NCI-H1048 (cell line): ENCODE measurements at places on chromosomes 6 and 20.

DNA sequence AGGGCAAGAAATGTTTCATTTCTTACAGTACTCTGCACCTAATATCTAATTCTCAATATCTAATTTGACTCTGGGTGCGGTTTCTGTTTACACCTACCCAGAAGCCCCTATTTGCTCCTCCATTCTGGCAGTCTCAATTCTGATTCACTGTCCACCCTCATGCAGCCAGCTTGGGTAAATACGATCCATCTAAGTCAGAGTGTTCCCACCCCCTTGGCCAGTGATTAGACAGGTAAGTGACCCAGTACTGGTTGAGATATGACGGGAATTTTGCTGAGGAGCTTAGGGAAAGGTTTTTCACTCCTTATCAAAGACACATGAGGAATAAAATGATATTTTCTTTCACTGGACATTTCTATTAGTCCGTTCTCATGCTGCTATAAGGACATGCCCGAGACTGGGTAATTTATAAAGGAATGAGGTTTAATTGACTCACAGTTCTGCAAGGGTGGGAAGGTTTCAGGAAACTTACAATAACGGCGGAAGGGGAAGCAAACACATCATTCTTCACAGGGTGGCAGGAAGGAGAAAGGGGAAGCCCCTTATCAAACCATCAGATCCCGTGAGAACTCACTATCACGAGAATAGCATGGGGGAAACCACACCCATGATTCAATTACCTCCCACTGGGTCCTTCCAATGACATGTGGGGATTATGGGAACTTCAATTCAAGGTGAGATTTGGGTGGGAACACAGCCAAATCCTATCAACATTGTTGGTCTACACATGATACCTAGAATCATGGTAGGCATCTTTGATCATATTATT, 29.4 kb downstream of the GLO1 start:
- no peak for DNase-seq

DNA sequence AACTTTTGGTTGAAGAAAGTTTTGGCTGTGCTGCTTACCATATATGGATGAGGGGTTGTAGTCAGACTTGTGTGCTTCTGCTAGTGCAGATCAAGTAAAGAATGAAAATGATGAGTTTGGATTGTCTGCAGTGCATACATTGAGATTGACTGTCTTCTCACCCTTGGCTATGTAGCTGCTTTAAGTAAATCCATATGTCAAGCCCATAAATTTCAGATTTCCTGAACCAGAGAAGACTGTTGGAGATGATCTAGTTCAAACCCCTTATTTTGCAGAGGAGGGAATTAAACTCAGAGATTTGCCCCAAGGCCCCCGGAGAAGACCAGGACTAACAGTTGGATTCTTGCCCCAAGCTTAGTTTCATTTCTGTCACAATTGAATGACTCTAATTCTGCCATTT, 67.2 kb downstream of the PKIB start:
- no peak for DNase-seq

DNA sequence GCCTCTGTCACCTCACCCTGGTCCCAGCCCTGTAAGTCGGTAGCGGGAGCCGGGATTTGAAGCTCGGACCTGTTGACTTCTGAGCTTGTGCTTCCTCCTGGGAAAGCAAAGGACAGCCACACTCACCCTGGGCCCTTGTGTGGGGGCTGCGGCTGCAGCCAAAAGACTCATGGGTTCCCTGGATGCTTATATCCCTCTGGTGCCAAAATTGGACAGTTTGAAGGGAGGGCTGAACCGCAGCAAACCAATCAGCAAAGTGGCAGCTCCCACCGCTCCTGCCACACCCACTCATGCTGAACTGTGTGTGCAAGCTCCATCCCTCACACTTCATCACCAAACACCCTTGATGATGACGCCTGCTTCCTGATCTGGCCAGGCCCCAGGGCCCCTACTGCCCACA, 3.9 kb upstream of the CCN5 start:
- no peak for DNase-seq

DNA sequence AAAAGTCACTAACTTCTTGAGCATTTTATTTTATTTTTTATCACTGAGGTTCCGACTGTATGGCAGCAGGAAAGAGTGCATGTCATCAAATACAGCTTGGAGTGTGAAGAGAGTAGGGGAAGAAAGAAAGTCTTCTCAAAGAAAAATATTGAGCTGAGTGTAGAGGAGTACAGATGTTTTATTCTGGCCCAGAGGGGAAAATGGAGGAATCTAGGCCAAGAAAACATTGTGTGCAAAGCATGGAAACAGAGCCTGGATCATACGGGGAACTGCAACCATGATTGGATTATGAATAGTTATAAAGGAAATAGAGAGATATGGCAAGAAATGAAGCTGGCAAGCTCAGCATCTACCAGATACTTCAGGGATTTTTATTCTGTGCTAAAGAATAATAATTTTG, 104.2 kb upstream of the SCGN start:
- DNase-seq, result no peak

DNA sequence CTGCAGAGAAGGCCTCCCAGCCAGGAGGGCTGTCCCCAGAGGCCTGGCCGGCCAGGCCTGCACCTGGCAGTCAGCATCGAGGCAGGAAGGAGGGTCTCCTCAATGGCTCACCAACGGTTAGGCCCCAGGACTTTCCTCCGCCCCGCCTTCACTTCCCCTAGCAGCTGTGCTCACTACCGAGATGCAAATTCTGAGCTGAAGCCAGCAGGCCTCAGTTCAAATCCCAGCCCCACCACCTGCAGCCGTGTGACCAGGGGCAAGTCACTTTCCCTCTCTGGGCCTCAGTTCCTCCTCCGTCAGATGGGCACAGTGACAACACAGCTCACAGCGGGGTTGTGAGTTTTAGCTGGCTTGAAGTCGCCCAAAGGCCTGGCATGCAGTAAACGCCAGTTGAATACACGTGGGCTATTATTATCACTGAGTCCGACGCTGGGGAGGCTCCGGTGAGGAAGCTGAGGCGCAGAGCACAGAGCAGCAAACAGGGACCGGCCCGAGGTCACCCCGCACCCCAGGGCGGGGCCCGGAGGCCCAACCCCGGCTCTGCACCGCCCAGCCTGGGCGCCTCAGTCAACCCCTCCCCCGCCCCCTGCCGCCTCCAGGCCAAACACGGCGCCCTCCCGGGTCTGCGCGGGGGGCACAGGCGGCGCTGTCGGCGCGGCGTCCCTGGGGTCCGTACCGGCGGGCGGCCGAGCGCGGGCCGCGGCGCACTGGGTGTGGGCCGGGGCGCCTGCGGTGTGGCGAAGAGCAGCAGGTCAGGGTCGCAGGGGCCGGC, 671 bp downstream of the E2F1 start:
- no peak for DNase-seq

- DNase-seq, result no peak
These were observed 656.1 kb downstream of the EPHA7 start for GRCh38 chr6:92763274-92763584.

- no peak for DNase-seq
These were observed 177.4 kb downstream of the TFAP2A start for GRCh38 chr6:10237298-10238038.

DNA sequence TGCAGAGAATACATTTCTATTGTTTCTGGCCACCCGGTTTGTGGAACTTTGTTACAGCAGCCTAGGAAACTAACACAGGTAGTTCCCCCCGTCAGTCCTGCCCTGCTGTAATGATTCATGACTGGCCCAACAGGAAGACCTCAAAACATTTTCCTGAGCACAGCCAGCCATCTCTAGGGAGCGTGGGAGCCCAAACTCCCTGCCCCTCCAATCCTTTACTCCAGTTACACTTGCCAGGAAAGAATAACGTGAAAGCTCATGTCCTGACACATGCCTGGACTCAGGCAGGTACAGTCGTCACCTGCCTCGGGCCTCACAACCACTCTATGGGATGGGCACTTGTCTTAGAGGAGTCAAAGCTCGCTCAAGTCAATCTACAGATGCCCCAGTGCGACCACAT, 8.4 kb downstream of the TXNDC5 start:
- DNase-seq, result no peak

GRCh38 chr6:85237478-85237877, 212.4 kb upstream of the NT5E start:
- DNase-seq, result no peak

DNA sequence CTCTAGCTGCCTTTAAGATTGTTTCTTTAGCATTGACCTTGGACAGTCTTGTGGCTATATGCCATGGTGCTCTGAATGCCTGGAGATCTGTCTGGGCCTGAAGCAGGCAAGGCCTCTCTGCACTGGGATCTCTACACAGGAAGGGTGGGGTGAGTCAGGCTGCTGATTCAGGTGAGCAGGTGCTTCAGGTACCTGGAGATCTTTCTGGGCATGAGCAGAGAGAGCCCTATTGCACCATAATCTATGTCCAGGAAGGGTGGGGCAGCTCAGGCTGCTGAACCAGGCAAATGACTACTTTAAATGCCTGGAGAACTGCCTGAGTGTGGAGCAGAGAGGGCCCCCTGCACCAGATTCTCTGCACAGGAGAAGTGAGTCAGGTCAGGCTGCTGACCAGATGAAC, 94.5 kb downstream of the TPBG start:
- DNase-seq, result no peak

- DNase-seq, result no peak
These were observed 108.1 kb downstream of the TMEM200A start for GRCh38 chr6:130473886-130474285.

DNA sequence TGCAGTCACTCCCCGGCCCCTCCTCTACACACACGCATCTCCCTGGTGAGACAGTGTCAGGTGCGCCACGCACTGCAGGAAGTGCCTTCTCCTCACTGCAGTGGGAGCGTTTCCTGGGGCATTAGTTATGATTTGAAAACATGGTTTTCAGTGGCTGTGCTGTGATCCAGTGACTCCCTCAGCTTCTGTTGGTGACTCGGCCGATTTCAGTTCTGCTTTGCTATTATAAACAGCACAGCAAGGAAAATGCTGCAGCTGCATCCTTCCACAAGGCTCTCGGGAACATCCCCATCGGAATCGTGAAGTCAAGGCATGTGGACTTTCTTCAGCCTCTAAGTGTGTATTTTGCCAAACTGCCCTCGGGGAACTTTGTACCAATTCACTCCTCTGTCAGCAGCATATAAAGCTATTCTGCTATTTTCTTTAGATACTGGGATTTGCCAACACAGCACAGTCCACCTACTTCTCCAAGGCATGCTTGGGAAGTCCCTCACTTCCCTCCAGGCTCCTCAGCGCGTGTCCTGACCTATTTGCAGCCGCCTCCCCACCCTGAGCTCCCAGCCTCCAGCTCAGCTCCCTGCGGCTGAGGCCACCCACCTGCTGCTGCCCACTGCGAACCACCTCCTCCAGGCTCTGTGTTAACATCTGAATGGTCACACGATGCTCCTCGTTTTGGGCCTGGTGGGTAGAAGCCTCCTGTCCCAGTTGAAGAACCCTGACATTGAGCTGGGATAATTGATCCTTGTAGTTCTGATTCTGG, 54.5 kb downstream of the GINS1 start:
- no peak for DNase-seq

DNA sequence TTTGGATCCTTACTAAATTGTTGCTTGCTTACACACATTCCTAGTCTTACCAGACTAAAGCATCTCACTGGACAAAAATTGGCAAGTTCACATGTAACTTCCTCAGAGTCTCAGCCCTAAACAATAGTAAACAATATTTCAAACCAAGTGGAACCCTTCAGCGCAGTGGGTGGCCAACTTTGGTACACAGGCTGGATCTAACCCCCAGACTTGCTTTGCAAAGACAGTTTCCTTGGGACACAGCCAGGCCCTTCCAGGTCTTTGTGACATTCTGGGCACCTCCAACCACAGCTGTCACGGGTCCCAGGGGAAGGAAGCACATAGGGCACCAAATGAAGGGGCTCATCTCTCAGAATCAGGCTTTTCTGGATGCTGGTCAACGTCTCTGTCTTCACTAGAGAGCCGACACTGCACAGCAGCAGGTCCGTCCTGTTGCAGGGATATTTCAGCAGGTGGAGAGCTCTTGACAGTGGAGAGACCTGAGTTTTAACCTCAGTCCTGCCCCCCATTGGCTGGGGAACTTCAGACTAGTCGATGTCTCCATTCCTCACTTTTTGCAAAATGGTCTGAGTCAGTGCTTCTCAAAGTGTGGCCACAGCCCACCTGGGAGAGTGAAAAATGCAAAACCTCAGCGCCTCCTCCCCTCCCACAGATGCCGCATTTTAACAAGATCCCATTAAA, 91.4 kb downstream of the BFSP1 start:
- DNase-seq, result no peak

DNA sequence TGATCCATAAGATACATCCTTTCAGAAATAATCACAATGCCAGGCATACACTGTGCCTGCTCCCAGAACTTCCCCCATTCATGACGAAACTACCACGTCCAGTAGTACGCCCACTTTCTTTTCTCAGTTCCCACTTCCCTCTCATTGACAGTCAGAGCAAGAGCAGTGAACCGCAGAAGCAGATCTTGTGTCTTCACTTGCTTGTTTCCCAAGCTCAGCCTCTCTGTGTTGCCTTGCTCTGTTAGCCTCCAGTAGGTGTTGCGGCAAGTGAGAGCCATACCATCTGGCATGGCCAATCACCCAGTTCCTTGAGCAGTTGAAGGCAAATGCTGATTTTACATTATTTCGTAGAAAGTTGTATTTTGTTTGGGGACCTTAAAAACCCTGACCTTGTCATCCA, 11.7 kb downstream of the UST start:
- no peak for DNase-seq

DNA sequence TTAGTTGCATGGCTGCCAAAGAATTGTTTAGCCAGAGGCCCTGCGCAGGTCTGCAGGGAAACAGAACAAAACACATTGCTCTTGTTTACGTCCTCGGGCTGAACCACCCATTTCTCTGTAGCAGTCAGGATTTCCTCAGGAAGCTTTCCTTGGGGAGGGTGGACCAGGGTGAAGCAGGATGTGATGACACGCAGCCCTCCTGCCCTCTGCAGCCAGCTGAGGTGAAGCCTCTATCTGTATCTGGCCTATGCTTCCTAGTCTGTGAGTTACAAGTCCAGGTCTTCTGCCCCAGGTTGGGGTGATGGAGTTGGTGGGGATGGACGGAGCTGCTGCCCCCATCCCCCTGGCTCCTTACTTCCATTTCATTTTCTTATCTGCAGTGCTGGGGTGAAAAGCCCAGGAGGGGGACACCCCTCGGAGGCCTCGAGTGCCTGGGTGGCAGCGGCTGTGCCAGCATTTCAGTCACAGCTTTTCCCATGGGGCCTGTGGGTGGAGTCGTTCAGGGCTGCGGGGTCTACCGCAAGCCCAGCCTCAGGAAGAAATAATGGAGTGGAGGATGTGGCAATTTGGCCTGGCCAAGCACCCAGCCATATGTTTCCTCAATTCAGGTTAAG, 24.9 kb downstream of the SASH1 start:
- no peak for DNase-seq

- no peak for DNase-seq
These were observed 35.5 kb upstream of the ZFAND3 start for GRCh38 chr6:37783856-37784584.

DNA sequence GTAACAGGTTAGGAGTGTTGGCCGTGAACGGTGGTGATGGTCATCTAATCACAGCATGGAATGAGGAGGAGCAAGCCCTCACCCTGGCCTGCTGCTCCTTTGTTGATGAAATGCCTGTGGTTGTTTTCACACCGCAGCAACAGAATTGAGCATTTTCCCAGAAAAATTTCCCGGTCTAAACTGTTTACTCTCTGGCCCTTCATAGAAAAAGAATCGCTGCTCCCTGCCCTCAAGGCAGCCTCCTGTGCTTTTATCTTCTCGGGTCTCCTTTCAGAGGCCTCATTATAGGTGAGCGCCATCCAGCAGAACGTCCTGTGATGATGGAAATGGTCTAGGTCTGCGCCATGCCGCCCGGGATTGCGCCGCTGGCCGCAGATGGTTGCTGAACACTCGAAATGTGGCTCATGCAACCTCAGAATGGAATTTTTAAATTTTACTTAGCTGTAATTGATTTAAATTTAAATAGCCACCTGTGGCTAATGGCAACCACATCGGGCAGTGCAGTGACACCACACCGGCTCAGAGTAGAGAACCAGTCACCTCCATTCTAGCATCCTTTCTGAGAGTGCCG, 30.2 kb downstream of the PHACTR3 start:
- DNase-seq, result no peak

- DNase-seq, result no peak
These were observed 33.8 kb downstream of the RRBP1 start for GRCh38 chr20:17648315-17648646.
